ENCODE measurements at places on chromosomes 3 and 15.
A peak's percentile ranks its signal among the peaks of the same experiment; 100 is the strongest.

- no peak for DNase-seq
These were observed 40.2 kb downstream of the METTL6 start for GRCh38 chr3:15387171-15387581.

- DNase-seq, result no peak
These were observed 7.2 kb upstream of the ARRDC4 start for GRCh38 chr15:97953254-97953653.

DNA sequence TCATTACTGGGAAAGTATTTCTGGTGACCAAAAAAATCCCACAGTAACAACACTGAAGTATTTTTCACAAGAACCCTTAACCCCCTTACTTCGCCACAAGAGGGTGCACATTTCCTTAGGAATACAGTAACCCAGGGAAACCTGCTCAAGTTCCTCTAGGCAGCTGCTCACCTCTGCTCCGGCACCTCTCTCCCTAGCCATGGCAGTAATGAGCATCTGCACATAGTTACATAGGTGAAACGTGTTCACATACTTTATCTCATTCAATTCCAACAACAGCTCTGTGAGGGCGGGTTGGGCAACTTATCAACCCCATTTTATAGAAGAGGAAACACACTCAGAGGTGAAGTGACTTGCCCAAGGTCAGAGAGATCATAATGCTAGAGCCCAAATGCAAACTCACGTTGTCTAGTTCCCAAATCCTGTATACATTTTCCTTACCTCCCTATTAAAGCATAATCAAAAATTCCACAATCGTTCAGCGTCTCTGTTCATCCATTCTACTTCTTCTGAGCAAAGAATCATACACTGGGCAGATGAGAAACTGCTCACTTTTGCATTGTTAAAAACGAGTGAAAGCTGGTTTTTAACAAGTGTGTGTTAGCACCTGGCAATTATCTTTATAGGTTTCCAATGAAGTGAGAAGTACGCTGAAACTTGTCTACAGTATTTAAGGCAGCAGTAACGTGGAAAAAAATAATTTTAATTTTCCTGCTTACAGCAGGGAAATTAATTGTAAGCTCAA is 90.7 kb downstream of the IGF2BP2 start:
- DNase-seq, result peak; percentile 86

GRCh38 chr3:126446301-126446700 is 29.4 kb downstream of the ZXDC start:
- no peak for DNase-seq

DNA sequence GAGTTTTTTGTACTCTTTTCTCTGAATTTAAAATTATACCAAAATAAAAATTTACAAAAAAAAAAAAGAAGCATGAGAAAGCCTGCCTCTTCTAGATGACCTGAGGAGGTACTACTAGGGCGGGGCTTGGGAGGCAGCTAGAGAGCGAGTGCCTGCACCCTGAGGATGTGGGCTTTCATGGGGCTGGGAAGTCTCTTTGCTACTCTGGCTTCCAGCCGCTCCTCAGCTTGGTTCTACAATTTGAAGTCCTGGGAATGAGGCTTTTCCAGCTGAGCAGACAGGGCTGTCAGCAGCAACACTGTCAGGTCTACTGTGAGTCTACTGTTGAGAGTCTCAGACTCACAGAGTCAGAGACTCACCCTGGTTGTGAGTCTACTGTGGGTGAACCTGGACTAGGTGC is 8.2 kb upstream of the PSTPIP1 start:
- no peak for DNase-seq

DNA sequence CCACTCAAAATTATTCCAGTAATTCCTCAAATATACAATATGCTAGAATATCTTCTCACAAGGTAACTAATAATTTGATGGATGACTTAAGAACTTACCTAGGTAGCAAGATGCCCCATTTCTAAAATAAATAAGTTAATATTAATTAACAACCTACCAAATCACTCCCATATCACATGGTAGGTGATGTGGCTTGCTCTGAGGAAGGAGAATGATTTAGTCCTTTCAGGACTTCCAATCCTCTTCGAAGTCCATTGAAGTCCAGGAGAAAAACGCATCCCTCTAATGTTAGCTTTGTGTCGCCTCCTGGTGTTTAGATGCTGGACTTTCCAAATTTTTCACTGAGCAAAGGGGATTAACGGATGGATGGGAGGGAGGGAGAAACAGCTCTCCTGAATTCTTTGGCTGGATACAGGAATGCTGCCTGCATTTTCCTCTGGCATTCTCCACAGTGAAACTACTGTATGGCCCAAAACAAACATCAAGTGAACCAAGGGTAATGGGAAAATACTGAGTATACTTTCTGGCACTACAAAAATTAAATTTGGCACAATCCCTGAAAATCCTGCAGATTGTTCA is 58.6 kb downstream of the PRICKLE2 start:
- DNase-seq, result no peak

DNA sequence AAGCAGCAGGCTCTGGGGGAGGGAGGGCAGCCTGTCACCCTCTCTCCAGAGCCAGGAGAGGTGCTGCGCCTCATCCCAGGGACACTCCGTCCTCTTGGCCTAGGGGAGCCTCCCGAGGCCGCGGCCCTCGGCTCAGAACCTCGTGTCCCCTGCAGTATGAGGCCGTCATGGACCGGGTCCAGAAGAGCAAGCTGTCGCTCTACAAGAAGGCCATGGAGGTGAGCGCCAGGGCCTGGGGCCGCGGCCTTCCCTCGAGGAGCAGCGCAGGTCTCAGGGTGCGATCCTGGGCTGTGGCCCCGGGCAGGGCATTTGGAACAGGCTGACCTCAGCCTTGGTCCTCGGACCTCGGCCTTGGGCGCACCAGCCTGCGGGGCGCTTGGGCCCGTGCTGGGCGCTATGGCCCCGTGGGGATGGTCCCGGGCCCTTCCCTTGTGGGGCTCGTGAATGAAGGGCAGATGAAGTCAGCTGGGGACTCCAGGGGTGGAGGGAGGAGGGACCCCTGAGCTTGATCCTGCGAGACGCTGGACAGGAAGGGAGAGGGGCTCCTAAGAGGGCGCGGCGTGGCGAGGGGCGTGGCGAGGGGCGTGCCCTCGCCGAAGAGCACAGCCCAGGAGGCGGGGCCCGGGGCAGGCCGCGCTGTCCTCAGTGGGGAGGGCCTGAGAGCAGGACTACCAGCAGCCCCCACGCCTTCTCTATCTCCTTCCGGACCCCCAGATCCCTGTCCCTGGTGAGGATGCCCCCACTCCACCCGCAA is 32.9 kb downstream of the PSTPIP1 start:
- DNase-seq, result no peak

GRCh38 chr3:13364602-13365271 is 55.4 kb downstream of the NUP210 start:
- no peak for DNase-seq

GRCh38 chr3:156661155-156661554 is 13.2 kb upstream of the TIPARP start:
- no peak for DNase-seq

- no peak for DNase-seq
These were observed 365.5 kb downstream of the GBE1 start for GRCh38 chr3:81395739-81396513.

- peak; percentile 94 for DNase-seq
These were observed 25.9 kb downstream of the RAD18 start for GRCh38 chr3:8937064-8938020.

DNA sequence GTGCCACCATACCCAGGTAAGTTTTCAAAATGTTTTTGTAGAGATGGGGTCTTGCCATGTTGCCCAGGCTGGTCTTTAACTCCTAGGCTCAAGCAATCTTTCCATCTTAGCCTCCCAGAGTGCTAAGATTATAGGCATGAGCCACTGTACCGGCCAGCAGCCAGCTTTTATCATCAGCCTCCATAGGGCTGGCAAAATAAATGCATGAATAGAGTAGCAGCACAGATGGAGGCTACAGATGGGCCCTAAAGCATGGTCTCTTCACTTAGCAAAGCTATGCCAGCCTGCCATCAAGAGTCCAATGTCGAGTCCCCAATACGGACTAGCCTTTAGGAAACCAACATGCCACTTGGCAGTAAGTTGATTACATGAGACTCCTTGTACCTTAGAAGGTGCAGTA is 63.8 kb downstream of the CNTN3 start:
- DNase-seq, result no peak

- no peak for DNase-seq
These were observed 480.4 kb downstream of the IGSF11 start for GRCh38 chr3:118554148-118554838.

DNA sequence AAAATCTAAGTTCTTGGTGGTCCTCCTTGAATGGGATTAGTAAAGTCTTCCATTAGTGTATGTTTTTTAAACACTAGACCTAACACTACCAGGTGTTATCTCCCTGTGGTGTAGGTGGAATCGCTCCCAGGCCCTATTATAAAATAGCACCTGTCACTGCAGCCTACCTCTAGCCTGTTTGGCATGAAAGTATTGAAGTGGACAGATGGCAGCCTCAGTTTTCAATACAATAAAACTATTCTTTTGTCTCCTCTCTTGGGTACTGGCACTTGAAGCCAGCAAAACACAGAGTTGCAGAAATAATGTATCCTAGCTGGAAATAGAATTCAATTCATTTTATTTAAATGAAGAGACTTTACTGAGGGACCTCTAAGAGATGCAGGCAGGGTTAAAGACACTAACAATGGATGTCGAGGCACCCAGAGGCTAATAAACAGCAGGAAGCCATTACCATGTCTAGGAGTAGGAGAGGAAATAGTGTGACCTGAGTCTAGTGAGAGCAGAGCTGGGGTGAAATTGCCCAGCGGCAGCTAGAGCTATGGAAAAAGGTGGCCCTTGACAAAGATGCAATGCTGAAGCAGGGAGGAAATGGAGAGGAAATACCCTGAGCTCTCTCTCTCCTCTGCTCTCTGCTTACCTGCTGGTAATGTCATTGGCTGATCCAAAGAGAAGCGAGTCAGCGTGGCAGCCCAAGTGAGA is 49.1 kb upstream of the TMEM158 start:
- no peak for DNase-seq

DNA sequence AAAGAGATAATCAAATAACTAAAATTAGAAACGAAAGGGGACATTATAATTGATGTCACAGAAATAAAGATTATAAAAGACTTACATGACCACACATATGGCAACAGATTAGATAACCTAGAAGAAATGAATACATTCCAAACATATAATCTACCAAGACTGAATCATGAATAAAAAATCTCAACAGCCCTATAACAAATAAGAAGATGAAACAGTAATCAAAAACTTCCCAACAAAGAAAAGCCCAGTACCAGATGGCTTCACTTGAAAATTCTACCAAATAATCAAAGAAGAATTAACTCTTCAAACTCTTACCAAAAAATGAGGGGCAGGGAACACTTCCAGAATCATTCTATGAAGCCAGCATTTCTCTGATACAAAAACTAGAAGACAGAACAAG is 11.8 kb downstream of the TOP2B start:
- no peak for DNase-seq

- no peak for DNase-seq
These were observed 21.2 kb downstream of the GRIP2 start for GRCh38 chr3:14518893-14519292.

DNA sequence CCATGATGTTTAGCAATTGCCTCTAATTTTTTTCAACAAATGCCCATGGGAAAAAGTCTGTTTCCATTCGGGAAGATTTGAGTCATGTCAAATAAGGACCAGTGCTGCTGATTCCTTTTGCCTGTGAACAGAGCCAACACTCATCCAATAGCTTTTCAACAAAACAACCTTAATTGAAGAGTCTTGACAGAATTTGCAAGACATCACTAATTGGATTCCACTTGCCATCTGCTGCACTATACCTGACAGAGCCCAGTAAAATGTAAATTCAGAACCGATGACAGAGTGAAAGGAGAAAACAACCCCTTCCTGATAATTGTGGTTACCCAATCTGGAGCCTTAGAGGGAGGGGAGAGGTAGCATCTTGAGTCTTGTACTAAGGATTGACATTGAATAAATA is 426.7 kb downstream of the AGBL1 start:
- DNase-seq, result no peak

- DNase-seq, result no peak
These were observed 534.1 kb upstream of the GRM7 start for GRCh38 chr3:6326771-6327170.

DNA sequence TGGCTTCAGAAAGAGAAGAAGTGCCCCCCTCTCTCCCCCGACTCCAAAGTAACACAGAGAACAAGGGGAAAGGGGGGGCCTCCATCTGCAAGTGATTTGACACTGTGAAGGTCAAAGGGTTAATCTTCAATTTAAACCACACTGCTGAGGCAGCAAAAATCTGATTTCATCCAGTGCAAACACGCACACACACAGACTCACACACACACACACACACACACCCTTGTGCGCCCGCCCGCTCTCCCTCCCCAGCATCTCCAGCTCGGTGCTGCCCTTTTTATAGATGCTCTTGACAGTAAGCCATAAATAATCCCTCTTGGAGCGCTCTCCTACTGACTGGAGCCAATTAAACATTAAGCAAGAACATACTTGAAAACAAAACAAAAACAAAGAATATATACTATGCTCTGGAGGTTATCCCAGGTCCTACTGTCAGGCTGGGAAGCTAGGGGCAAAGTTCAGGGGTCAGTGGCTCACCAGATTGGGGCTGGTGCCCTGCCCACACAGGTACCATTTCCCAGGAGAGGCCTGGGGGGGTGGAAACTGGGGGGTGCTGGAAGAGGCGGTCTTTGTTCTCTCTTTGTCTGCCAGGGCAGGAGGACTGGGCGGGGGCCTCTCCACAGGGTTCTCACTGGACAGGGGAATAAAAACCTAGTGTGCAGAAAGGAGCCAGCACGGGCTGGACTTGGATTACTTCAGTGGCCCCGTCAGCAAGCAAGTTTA is 16.3 kb downstream of the BMF start:
- DNase-seq, result peak; percentile 74

DNA sequence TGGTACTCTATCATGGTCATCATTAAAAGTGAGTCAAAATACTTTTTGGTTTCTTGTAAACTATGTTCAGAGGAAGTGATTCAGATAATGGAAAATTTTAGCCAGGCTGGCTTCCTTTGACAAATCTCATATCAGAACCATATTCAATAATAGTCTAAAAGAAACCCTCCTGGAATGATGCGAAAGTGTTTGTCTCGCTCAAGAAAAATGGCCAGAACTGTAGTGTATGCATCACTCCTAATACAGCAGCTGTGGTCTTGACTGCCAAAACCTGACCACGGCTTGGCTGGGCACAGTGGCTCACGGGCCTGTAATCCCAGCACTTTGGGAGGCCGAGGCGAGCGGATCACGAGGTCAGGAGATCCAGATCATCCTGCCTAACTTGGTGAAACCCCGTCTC is 35.6 kb upstream of the KCNMB2 start:
- no peak for DNase-seq

DNA sequence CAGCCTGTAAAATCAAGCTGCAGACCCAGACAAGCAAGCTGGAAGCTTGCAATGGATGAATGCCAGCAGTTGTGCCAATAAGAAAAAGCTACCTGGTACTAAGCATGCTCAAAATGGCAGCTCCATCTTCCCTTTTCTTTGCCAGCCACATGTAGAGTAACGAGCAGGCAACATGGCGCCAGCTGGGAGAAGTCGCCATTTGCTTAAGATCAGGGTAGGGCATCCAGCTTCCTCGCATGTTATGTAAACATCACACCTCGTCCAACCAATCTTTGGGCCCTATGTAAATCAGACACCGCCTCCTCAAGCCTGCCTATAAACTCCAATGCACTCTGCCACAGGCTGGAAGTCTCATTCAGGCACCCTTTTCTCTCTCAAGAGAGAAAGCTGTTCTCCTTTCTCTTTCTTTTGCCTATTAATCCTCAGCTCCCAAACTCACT is 973.9 kb downstream of the FHIT start:
- DNase-seq, result no peak

All from kidney glomerular epithelial cell (primary cell).